ENCODE measurements at places on chromosomes 12 and 14.
A peak's percentile ranks its signal among the peaks of the same experiment; 100 is the strongest.

- DNase-seq: no peak
Measured at GRCh38 chr14:63709589-63709988, 18.3 kb downstream of the SGPP1 start.

DNA sequence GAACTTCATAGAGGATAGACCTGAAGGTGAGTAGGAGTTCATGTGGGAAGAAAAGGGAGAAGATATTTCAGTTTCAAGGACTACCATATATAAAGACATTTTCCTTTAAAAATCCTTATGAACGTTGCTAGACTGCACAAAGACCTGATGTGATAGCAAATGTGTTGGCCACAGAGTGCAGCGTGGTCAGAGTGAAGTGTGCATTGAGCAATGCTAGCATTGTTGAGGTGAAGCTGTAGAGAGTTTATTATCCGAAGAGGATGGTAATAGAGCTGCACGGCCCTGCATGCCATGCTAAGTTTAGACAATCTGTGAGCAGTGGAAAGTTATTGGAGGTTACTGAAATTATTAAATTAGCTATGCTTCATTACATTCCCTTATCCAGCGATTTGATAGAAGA is 413.0 kb downstream of the CCDC91 start:
- no peak for DNase-seq

- no peak for DNase-seq
Measured at GRCh38 chr14:50854521-50854920, 17.3 kb upstream of the ABHD12B start.

DNA sequence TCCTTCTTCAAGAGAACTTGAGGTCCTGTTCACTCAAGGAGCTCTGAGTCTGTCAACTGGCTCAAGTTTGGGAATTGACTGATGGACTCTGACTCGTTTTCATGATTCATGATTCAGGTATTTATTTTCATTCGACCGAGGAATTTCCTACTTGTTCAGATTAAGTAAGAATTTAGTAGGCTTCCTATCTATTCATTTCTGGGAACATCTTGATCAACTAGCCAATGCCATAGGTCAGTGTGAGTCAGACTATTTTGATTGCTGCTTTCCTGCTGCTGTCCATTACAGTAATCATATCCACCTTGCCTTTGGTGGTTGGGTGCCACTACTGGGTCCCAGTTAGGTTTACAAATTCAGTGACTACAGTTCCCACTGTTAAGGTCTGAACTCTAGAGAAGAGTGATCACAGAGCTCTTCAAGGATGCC is 6.1 kb downstream of the FAM186A start:
- no peak for DNase-seq

GRCh38 chr12:69919495-69919894 is 94.5 kb downstream of the MYRFL start:
- no peak for DNase-seq

GRCh38 chr12:45407981-45408728 is 192.3 kb downstream of the ANO6 start:
- no peak for DNase-seq

- no peak for DNase-seq
Measured at GRCh38 chr12:104467346-104467837, 10.6 kb downstream of the CHST11 start.

GRCh38 chr14:61218767-61219166 is 62.4 kb downstream of the TMEM30B start:
- DNase-seq: no peak

DNA sequence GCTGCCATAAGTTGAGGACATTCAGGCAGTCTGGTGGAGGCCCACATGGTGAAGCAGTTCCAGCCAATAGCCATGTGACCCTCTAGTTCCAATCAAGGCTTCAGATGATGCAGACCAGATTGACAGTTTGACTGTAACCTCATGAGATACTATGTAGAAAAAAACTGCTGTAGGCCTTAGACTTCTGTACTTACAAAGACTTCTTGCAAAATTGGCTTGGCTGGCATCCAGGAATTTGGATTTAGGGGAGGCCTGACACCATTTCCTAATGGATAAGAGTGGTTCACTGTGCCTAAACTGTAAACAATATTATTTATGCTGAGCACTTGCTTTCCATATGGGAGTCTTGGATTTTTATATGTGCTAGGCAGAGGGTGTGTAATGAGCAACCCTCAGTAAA is 76.4 kb downstream of the RGS6 start:
- DNase-seq: no peak

GRCh38 chr12:77777274-77777673 is 53.4 kb upstream of the NAV3 start:
- no peak for DNase-seq

GRCh38 chr12:131800594-131801135 is 27.5 kb upstream of the MMP17 start:
- DNase-seq: no peak

- no peak for DNase-seq
Measured at GRCh38 chr14:29712601-29713000, 215.0 kb downstream of the PRKD1 start.

- no peak for DNase-seq
Measured at GRCh38 chr12:26032290-26032689, 73.8 kb downstream of the RASSF8 start.

DNA sequence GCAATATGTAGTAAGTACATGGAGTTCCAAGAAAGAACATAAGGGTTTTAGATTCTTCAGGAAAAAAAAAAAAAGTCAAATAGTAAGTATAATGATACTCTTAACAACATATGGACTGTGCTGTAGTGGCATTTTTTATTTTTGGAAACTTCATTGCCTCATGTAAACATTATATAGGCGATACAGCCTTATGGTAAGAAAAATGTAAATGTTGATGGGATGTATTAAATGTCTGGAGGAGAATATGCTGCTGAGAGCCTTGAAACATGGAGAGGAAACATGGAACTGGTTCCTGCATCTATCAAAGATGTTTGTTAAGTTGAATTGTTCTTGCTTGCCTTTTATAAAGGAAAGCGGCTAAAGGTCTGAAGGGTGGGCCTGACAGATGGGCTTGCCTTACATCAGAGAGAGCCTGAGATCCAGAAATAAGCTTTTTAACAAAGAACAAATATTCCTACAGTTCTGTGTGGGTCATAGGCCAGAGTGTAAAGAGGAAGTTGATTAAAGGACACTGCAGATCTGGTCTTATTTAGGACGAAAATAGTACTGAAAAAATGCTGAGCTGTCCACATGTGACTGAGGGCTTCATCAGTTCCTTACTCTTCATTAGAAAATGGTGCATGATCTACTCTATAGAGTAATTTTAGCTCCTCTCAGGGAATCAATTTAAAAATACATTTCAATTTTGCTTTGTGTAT is 448.1 kb upstream of the DCN start:
- DNase-seq: no peak

DNA sequence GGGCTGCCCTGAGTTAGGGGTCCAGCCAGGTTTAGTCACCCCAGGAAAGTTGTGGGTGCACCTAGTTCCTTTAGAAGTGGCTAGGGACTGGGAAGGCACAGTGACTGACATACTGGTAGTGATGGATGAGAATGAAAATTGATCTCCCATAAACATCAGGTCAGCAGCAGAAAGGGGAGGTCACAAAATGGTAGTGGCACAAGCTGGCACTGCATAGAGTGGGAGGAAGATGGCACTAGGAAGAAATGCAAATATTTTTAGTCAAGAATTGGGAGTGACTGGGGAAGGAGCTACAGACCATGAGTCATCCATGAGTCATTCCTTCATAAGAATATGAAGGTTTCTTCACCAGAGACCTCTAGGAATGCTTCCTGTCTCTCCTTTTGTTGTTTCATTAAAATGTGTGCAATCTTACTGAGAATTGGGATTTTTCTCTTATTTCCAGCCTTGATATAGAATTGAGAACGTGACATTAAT is 198.3 kb upstream of the AMIGO2 start:
- DNase-seq: peak; percentile 62
